ENCODE measurements at places on chromosomes 11 and 22.

DNA sequence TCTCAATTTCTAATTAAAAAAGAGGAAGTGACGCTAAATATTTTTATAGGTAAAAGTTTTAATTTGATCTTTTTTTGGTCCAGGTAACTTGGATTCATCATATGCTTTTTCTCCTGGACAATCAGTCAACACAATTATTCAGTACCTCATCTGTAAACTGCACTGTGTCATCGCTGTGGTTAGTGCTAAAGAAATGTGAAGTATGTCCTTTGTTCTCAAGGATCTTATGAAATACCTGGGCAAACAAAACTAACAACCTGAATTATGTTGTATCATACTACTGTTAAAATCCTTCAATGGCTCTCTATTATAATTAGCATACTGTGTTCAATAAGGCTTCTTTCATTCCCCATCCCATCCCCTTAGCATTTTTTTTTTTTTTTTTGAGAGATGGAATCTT is 19.9 kb upstream of the SCN3B start:
- DNase-seq: no peak

DNA sequence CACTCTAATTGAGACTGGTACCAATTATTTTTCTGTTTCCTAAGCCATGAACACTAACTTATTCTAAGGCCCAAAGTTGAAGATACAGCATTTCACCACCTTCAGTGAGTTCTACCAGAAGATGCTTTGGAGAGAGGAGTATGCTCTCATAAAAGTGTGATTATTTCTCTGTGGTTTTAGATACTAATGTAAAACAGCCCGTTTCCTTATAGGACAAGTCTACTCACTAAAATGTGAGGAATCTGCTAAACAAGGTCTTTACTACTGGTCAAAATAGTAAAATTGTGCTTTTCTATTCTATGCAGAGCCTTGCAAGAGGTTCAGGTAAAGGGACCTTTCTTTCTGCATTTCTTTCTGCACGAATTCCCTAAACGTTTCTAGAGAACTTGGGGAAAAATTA is 2.4 kb downstream of the LGR4 start:
- no peak for DNase-seq

DNA sequence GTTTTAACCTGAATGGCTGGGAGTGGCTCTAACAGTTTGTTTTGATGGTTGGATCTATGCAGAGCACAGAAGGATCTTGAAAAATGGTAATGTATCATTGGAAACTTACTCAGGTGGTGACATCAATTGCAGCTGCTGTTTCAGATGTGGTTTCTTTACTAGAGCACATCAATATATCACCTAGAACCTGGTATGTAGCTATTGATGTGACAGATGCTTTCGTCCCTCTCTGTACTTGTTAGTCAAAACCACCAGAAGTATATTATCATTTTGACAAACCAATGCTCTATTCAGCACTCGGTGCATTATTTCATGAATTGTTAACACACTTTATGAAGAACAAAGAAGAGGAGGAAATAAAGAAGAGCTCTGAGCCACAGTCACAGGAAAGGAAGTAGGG is 26.6 kb upstream of the SCN3B start:
- DNase-seq: no peak

DNA sequence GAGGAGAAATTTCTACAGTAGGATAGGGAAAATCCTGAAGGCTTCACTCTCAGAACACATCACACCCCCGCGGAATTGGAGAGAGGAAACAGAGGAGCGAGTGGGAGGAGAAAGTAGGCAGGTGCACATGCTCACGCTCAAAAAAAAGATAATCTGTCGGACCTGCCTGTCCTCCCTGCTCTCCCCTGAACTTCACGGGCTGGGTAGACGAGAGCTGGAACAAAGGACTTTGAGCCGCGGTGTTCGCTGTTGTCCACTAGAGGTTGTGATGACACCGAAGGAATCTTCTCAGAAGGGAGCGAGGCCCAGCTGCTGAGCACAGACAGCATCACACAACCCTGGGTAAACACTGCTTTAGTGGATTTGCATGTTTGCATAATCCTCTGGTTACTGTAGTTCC is 5.0 kb downstream of the SEZ6L start:
- DNase-seq: no peak

DNA sequence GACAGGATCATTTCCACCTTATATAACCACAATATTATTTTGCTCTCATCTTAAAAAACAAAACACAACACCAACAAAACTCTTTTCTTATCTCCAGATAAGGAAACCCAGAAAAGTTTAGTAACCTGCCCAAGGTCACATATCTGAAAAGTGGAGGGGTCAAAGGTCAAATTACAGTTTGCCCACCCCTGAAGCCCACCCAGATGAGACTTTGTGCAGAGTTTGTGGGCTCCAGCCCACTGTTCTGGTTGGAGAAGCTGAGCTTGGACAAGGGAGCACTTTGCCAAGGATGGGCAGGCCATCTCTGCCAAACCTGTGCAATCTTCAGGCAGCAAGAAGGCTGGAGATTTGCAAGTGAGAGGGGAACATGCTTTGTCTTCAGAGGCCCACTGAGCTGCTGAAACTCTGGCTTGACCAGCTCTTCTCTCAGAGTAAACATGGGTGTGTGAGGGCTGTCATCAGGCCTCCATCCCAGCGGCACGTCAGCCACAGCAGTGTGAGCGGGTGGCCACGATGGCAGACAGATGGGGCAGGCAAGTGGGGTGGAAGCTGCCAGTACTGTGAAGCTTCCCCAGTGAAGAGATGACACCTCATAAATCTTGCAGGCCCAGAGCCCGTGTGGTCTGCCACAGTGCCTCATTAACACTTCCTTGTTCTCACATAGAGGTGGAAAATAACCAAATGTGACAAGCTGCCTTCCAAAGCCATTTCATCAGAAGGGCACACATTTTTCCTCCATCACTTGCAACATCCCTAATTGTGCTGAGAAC is 111.8 kb downstream of the CCDC81 start:
- peak; percentile 11 for DNase-seq

DNA sequence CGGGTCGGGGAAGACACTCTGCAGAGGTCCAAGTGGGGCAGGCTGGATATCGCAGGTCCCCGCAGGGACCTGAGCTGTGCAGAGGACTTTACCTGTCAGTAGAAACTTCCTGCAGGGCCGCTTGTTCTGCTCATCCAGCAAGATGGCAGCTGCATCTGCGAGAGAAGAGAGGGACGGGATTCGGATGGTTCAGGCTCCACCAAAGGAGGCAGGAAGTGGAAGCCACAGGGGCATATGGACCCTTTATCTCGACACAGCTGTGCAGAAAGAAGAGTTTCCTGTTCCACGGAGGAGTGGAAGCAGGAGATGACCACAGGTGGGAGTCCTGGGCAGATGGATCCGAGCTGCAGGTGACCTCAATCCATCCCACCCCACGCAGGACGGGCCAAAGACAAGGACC is 22.5 kb downstream of the CABP7 start:
- no peak for DNase-seq

DNA sequence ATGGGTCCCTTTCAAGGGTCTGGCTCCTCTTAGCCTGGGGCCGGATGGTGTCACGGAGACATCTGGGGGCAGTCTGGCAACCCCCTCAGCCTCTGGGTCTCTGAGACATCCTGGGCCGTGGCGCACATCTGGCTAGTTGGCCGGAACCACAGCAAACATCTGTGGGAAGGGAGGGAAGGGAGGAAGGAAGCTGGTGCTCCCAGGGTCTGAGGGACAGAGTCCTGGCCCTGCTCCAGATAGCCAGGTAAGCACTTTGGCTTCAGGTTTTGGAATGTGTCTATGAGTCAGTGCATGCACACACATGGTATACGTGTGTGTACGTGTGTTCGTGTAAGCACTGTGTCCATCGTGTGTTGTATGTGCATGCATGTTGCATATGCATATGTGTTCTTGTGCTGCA is 225.1 kb downstream of the MN1 start:
- no peak for DNase-seq

- no peak for DNase-seq
These were observed 36.2 kb downstream of the SERGEF start for GRCh38 chr11:17976651-17977050.

GRCh38 chr11:40391679-40392078 is 1067.8 kb downstream of the LRRC4C start:
- no peak for DNase-seq

DNA sequence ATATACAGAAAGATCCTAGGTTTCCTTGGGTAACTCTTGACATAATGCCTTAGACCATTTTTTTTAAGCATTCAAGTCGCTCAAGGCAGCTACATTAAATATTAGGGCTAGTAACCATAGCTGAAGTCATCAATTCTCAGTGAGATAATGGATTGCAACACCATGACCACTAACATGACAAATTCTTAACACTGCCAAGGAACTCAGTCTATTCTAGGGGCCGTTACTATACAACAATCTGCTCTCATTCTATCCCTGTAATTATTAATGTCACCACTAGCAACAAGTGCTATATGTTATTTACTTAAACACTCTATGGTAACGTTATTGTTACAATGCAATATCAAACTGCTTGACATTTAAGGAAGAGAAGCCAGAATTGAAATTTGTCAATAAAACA is 3.2 kb upstream of the STK33 start:
- no peak for DNase-seq

DNA sequence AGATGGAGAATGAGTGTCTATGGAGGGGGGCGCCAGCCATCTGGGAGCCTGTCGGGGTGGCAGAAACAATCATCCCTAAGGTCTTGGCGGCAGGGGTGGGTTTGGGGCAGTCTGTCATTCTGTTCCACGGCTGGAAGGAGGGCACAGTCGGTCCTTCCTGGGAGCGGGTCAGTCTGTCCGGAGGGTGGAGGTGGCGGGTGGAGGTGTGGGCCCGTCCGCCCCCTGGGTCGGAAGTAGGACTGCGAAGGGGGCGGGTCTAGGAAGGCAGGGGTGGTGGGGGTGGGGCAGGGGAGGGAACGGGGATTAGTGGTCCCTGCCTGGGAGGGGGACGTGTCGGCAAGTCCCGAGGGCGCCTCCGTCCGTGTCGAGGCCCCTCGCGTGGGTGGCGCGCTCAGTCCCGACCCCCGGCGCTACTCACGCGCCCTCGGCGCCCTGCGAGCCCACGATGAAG is 461 bp downstream of the TBC1D10A start:
- no peak for DNase-seq

DNA sequence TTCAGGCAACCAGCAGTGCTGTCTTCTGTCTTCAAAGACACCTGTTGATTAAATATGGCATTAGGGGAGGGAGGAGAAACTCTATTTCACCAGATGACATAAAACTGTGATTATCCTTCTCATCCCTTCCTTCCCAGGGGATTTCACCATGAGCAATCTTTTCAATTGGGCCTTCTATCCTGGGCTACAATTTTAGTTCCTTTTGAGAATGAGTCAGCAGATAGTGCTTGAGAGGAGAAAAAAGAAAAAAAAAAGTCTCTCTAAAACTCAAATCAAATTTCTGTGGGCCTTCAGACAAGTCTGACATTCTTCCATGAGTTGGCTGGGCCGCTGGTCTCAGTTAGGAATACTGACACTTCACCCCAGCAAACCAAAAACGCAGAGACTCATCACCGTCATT is 7.2 kb downstream of the FLI1 start:
- DNase-seq: no peak

- no peak for DNase-seq
These were observed 33.4 kb upstream of the API5 start for GRCh38 chr11:43278193-43278956.

DNA sequence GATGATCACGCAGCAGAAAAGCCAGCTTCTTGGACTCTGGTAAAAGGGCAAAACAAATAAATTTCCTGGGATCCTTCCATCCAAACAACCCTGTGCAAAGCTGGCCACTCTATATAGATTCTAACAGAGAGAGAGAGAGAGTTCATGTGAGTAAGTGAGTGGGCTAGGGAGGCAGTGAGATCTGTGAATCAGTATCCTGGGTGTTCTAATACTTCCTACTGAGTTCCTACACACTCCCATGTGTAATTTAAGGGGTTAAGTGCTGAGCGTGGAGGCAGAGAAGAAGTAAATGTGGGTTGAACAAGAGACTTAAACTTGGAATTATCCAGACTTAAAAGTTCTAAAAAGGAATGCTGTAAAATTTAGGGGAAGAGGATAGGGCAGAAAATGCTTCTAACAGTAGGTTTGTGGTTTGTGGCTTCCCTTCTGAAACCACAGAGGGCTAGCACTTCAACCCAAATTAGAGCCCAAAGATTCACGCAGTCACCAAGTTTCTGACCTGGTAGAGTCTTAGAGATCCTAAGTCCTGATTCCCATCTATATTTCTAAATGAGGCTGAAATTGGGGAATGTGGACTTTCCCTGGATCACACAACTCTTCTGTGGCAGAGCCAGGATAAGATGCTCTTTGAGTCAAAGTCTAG is 413.9 kb downstream of the TENM4 start:
- DNase-seq: no peak

- DNase-seq: peak; percentile 58
These were observed 2.1 kb upstream of the CPT1A start for GRCh38 chr11:68843703-68844312.

GRCh38 chr22:49411236-49411635 is 416.4 kb downstream of the BRD1 start:
- DNase-seq: no peak

GRCh38 chr22:36497910-36498665 is 8.8 kb downstream of the FOXRED2 start:
- no peak for DNase-seq

DNA sequence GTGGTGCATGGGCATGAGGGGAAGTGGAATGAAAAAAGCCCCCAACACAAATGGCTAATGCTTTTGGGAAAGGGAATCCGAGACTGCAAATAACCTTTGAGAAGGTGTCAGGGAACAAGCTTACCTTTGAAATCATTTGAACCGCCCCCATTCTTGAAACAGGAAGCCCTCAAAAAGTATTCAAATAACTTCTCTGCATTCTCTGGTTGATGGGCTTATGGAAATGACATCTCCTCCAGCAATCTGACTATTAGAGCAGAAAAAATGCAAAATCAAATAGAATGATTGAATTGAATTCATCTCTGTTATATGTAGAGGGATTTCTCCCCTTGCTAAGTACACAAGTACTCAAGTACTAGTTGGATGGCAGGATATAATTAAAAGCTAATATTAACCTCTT is 409.9 kb downstream of the TMEM135 start:
- DNase-seq: no peak

DNA sequence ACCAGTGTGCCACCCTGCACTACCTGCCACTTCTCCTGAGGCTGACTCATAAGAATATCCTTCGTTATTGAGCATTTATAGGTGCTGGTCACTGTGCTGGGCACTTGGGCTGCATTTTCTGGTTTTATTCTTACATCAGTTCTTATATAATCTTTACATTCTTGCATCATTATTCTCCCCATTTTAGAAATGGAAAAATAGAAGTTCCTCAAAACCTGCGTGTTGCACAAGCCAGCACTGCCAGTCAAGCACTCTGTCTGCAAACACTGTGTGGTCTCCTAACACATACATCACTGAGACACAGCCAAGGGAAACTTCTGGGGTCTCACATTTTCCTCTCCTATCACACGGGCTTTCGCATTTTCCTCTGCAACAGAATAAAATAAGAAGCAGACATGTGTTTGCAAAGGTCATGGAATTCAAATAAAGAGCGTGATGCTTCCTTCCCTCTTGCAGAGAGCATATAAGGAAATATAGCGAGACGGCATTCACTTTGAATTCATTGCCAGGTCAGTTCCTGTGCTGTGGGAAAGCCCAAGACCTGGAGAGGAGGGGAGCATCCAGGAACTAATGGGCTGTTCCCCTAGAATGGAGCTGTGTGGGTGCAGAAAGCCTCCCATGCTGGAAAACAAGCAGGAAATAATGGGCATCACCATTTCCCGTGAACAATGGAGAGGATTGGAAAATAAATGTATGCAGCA is 73.9 kb upstream of the SEZ6L start:
- DNase-seq: no peak

- DNase-seq: peak; percentile 30
These were observed 282 bp downstream of the PC start for GRCh38 chr11:66957971-66958231.

Data from stimulated activated CD8-positive, alpha-beta memory T cell treated with anti-CD3 and anti-CD28 coated beads, Interleukin-4, amount 100 ng/mL, for 24 hours (primary cell).